ENCODE measurements at places on chromosomes 3 and 15.

GRCh38 chr3:4614070-4614469, 120.9 kb downstream of the ITPR1 start:
- no peak for DNase-seq

DNA sequence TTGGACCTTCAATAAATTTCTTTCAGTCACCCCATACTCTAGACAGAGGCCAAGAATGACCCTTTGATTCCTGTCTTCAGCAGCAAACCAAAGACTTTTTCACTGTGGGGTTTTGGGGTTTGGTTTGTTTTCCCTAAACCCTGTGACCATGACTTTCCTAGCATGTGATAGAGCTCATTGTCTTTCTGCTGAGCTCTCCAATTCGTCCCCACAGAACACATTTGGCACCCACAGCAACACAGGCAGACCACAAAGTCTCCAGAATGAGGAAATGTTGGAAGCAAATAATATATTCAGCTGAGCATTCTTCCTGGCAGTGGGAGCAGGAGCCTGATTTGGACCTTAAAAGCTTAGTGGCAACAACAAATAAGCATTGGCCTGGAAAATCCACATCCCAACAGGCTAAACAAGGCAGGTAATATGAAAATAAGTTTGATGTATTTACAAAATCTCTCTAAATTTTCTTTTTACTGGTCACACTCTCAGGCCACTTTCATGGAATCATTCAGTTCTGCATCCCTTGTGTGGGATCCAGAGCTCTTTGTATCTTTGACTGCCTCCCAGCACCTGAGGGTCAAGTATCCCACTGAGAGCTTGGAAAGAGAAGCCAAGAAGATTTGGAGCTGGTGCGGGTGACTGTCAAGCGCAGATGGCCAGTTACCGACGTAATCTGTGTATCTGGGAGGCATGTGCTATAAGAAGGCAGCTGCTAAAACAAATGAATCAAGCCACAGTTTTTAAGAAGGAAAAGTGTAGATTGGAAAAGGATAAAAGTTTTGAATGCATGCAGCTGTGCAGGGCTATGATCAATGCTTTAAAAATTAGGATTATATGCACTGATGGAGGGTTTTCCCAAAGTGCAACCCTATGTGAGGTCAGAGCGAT, 36.5 kb upstream of the CPB1 start:
- DNase-seq, result no peak

DNA sequence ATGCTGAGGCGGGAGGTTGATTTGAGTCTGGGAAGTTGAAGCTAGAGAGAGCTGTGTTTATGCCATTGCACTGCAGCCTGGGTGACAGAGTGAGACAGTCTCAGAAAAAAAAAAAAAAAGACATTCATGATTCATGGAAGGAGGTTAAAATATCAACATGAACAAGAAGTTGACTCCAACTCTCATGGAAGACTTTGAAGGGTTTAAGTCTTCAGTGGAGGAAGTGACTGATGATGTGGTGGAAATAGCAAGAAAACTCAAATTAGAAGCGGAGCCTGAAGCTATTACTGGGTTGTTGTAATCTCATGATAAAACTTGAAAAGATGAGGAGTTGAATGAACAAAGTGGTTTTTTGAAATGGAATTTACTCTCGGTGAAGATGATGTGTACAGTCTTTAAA, 491.8 kb downstream of the SQOR start:
- DNase-seq, result no peak

DNA sequence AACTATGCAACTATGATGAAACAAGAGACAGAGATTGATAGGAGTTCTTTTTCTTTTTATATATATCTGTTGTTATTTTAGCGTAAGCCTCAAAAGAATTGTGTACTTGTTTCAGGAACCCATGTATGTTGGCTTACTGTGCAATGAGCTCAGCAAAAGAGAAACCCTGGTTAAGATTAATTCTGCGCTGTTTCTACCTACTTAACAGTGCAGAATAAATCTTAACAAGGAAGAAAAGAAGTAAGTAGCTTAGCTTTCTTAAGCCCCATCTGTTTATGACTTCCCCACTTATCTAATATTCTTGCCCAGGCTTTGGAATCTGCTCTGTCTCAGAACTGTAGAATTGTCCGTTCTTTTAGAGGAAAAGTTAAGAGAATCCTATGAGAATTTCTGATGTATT, 27.4 kb downstream of the ECT2 start:
- DNase-seq, result no peak

DNA sequence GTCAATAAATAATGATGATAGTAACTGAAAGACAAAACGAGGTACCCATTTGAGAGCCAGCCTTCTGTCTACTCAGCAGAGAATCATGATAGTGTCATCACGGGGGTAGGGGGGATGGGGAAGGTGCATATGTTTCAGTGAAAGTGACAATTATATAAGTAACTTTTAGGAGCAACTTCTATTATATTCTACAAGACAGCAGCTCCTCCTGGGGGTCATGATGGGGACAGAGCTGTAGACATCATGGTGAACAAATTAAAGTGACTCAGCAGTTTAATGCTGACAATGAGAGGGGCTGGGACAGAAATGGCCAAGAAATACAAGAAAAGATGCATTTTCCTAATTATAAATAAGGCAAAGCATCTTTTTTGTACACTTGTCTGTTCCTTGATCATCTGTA, 11.8 kb downstream of the CAPN3 start:
- DNase-seq, result no peak

DNA sequence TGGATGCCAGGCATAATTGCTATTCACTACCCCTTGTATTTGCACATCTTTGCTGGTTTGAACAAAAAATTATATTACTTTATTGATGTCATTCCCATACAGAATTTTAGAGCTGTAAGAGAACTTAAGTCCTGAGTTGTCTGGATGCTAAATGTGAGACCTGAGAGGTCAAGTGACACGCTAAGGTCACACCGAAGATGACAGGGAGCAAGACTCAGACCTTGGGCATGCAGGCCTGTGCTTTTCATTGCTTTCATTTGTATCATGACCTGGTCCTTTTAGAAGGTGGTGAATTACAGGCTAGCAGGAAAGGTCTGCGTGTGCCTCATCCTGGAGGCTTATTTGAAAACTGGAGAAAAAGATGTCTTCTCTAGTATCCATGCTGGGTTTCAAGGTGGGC, 312.0 kb upstream of the RASGRP1 start:
- no peak for DNase-seq

DNA sequence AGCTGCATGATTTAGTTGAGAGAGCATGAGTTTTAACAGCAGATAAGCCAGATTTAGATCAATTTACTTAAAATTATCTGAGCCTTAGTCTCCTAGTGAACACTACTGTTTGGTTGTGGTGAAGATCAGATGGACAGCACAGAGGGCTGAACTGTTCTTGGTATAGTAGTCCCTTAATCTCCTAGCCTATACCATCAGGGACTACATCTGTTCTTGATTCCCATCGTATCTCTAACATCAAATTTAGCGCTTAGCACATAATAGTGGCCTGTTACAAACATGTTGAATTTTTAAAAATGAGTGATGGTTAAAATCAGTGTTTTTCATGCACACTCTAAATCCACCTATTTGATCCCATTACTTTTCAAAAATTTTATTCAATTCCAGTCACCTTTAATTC, 507.7 kb downstream of the GRM7 start:
- DNase-seq, result no peak

- DNase-seq, result no peak
Measured at GRCh38 chr3:53183514-53183913, 22.5 kb downstream of the PRKCD start.

GRCh38 chr3:140597792-140598191, 80.1 kb upstream of the TRIM42 start:
- no peak for DNase-seq

DNA sequence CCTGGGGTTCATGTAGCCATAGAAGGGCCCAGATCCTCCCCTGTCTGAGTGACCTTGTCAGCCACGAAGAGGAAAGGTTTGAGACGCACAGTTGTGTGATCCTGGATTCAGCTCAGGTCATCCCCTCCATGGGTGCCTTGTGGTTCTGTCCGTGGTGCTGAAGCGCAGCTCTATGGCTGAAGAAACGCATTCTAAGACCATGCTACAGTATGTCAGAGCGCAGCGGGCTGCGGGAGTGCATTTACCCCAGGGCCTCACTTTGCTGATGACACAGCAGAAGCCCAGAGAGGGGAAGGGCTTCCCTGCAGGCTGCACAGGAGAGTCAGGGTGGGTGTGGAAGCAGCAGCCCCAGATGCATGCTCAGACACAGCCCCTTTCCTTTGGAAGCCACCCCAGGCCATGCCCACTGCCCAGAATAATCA, 68.8 kb upstream of the IQSEC1 start:
- DNase-seq, result no peak
